Muscle of leg (tissue), 16 donors: ENCODE measurements at places on chromosomes 2 and 18. TPM values are rescaled to one million over a fixed set of nuclear protein-coding genes. Genes with fewer than 3 reads are reported as not detected.
A peak's percentile ranks its signal among the peaks of the same experiment; 100 is the strongest.

The NLRC4 gene
- 0.40 TPM for total RNA-seq

The CABYR gene
- total RNA-seq, result 2.8 TPM

The SERPINB7 gene
- total RNA-seq, result not detected

The GPAT2 gene
- total RNA-seq, result 2.4 TPM

The CAPN14 gene
- 0.09 TPM for total RNA-seq

The PRADC1 gene
- total RNA-seq, result 41.0 TPM

The TMEM37 gene
- total RNA-seq, result 2.0 TPM

The RGPD3 gene
- 0.44 TPM for total RNA-seq

The DNER gene
- total RNA-seq, result 1.9 TPM

The KCNJ3 gene
- total RNA-seq, result 0.31 TPM

The CCBE1 gene
- 2.8 TPM for total RNA-seq

The CD226 gene
- total RNA-seq, result 0.53 TPM

The CD28 gene
- total RNA-seq, result 3.9 TPM

The BOLL gene
- 0.62 TPM for total RNA-seq

The THOC1 gene
- 43.0 TPM for total RNA-seq

The STK39 gene
- total RNA-seq, result 16.7 TPM

The AQP4 gene
- 0.58 TPM for total RNA-seq

The DCDC2C gene
- total RNA-seq, result 0.18 TPM

GRCh38 chr2:95359501-95359930 is 43.0 kb upstream of the FAHD2A start:
- DNase-seq, result no peak

DNA sequence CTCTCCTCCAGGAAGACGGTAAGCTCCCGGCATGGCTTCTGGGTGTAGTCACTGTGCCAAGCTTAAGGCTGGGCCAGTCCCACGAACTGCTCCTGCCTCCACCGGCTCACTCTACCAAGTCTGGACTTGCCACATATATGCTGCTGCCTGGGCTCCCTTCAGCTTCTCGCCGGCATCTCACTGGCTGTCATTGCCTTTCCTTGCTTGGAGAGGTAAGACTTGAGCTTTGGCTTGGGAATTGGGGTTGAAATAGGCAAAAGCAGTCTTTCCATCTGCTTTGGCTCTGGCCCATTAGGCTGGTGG is 481.0 kb downstream of the TGIF1 start:
- no peak for DNase-seq

DNA sequence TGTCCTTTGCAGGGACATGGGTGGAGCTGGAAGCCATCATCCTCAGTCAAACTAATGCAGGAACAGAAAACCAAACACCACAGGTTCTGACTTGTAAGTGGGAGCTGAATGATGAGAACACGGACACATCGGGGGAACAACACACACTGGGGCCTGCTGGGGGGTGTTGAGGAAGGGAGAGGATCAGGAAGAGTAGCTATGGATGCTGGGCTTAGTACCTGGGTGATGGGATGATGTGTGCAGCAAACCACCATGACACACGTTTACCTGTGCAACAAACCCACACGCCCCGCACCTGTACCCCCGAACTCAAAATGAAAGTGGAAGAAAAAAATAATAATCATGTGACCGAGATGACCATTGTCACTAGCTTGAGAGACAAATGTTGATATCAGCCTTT is 114.7 kb downstream of the NDUFA10 start:
- no peak for DNase-seq

DNA sequence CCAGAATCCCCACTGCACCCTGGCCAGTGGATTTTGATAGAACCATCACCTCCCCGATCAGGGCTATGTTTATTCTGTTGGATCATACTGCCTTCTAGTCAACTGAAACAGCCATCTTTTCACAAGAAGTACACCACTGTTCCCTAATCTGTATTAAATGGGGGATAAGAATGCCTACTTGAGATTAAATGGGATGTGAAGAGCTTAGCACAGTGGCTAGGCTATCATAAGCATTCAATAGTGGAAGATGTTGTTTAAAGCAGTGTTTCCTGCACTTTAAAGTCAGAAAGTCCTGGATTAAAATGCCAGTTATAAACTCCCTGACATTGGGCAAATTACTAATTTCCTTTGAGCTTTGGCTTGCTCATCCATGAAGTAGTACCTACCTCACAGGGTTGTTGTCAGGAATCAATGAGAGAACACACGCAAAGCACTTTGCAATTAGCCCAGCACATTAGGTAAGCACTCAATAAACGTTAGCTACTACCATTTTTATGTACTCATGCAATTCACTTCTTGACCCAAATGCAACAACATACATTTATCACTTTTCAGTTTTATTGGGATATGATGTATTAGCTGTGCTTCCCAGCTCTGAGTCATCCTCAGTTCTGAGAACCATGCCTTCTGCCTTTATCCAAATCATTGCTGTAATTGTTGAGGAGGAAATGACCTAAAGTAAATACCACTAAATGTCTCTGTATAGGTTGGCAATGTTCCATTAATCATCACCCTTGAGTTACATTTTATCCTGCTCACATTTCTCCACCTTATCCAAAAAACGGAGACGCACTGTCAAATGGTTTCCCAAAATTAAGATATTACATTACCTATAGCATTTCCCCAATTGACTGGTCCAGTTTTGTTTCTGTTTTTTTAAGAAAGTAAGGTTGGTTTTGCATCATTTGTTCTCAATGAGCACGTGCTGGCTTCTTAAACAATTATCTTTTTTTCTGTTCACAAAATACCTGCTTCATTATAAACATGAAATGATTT is 2.1 kb downstream of the TMEM247 start:
- peak; percentile 39 for DNase-seq

GRCh38 chr2:112915300-112916144 is 4.6 kb downstream of the IL37 start:
- no peak for DNase-seq

DNA sequence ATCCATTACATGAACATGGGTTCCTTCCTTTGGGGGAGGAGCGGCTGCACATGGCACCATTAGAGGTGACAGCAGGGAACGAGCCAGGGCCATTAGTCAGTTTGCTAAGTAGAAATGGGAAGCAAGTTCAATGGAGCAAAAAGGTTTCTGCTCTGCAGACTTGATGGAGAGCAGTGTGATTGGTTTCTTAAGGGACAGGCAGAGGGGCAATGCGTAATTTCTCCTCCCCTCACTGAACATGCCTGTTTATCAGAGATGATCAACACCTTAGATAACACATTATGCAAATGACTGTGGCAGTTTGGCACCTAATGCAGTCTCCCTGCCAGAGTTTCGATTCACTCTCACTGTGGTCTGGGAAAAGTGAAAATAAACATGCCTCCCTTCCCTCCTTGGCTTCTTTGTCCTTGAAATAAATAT is 414.5 kb downstream of the STK39 start:
- no peak for DNase-seq

GRCh38 chr2:71419145-71419544 is 34.2 kb upstream of the DYSF start:
- DNase-seq, result no peak

- DNase-seq, result peak; percentile 53
Measured at GRCh38 chr2:185245806-185246205, 492.8 kb upstream of the FSIP2 start.

DNA sequence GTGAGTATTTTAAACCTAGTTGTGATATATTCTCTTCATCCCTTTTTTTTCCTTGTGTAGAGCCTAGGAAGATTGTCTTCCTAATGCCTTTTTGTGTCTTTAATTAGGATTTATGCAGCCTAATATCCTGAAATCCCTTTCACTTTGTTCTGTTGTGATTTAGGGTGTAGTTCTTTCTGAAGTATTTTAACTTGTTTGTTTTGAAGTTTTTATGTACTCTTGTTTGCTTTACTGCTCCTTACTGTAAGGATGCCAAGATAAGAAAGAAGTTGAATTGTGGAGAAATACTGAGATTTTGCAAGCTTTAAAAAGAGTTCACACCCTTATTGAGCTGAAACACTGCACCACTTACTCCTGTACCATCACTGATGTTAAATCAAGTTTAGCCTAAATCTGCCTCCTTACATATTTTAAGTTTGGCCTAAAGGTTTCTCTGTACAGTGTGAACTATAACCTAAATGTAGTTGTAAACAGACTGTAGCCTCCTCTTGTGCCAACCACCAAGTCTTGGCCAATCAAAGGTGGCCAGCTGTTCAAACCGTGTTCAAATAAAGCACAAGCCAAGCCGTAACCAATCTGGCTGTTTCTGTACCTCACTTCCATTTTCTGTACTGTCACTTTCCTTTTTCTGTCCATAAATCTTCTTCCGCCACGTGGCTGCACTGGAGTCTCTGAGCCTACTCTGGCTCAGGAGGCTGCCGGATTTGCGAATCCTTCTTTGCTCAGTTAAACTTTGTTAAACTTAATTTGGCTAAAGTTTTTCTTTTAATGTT is 17.7 kb upstream of the ACOXL start:
- DNase-seq, result no peak

DNA sequence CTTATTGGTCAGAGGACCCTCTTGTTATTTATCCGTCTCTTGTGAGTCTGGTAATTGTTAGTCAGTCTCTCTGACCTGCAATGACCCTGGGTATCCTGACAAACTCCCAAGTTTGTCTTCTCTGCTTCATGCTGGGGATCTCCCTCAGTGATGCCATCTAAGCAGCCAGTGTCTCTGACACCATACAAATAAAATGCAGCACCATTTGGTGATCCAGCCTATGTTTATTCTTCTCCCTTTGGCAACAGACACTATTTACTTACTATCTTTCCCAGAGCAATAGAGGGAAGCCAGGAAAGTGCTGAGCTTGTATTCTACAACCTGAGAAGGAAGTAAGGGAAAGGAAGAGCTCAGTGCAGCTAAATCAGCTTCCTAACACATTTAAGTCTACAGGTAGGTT is 15.9 kb downstream of the SERPINE2 start:
- DNase-seq, result no peak

GRCh38 chr18:65464361-65464760 is 286.5 kb upstream of the CDH7 start:
- DNase-seq, result peak; percentile 81

DNA sequence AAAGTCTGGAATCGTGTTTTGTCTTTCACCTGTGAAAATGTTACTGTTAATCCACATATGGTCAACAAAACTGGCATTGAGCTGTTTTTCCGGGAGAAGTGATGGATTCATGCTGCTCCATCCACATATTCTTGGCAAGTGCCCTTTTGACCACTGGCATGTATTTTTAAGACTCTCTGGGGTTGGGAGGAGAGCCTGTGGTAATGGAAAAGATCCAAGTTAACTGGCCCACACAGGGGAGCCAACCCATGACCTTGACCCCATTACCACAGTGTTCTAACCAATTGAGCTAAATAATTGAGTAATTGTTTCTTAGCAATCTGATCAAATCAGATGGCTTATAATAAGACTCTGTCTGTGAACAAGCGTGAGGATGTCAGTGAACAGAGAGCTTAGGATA is 296.2 kb upstream of the NRP2 start:
- no peak for DNase-seq

- DNase-seq, result no peak
Measured at GRCh38 chr2:9883897-9884296, 40.6 kb downstream of the TAF1B start.

DNA sequence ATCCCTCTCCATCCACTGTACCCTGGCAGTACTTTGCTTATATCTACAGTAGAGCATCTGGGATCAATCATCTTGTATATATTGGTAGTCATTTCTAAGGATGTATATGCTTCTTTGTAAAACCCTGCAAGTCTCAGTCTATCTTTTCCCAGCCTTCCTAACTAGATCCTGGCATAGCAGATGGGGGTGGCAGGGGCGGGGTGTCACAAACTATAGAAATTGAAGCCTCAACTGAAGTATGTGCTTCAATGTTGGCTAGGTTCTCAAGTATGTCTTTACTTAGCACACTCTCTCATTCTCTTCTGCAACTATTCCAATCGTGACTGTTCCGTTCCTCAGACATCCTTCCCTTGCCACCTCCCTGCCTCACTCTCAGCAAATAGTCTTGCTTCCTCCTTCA is 30.1 kb upstream of the AGPS start:
- DNase-seq, result no peak

DNA sequence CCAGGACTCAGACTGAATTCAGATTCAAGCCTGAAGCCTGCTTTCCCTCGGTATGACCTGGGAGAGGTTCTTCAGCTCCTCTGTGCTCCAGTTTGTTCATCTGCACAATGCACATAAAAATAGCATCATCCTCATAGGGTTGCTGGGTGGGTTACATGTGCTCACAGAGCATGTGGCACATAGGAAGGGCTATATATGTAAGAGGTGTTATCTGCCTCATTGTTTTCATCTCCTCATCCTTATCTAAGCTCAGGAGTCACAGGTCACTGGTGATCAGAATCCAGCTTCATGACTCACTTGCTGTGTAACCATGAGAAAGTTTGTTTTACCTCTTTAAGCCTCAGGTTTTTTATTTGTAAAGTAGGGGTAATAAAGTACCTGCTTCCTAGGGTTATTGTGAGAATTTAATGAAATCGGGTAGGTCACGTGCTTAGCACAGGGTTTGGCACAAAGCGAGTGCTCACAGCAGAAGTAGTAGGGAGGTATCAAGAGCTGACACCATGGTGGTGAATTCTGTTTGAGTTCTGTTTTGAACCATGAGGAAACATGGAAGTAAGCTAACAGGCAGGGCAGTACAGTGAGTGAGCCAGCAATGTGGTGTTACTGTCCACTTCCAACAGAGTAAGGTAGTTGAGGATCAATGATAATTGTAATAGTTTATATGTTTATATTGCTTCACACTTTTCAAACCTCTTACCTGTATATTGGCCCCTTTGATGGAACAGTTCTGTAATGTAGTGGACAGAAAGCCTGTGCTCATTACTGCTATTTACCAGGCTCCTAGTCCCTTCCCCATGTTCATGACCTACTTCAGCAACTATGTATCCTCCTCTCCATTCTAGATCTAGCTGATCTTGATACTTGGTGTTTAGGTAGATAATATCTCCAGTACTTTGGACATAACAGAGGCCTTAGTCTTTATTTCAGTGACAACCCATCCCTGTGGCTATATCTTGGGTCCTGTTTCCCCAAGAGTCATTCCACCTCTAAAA is 141.4 kb upstream of the LTBP1 start:
- DNase-seq, result no peak

DNA sequence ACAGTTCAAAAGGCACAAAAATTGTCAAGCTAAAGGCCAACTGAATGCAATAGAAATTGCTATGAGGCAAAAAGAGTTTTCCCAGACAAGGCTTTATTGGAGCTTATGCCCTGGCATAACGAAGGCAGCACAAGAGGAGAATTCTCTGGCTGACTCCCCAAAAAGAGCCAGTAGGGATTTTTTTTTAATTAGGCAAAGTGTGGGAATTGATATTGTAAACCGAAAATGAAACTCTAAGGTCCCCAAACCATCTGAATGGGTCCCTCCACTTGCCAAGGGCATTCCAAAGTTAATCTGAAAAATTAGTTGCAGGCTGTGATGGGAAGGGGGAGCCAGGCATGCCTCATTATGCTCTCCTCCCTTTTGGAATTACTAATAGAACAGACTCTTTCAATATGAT is 118.9 kb downstream of the SPOPL start:
- peak; percentile 53 for DNase-seq

- DNase-seq, result no peak
Measured at GRCh38 chr2:238160206-238161129, 1.7 kb downstream of the ERFE start.
